ENCODE measurements at places on chromosomes 11 and 22.

- no peak for DNase-seq
These were observed 51.5 kb upstream of the SPATA19 start for GRCh38 chr11:133896642-133897330.

GRCh38 chr11:46612326-46612725, 4.7 kb downstream of the HARBI1 start:
- no peak for DNase-seq

GRCh38 chr11:117601006-117601708, 195.9 kb downstream of the DSCAML1 start:
- DNase-seq = no peak

DNA sequence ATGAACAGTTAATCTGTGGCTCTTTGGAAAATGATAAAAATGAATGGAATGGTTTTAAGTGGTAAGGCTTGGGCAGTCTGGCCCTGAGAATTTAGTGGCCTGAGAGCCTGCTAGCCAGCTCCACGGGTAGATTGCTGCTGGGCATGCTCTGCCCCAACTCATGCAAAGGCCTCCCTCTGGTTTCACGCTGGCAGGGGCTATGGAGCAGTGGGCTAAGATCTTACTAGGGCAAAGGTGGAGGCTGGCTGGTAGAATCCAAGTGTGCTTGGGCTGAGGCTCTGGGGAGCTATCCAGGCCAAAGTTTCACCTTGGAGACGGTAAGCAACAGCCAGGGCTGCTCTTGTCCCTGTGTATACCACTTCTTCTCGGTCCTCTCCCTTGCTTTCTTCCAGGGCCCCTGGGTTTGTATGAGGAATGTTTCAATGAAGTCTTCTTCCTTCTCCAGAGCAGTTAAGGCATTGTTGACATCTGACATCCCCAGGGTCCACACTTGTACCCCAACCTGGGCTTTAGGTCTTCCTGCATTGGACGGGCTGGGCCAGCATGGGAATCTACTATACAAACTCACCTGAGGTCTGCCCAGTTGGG, 27.4 kb downstream of the UBE2L3 start:
- DNase-seq = no peak

DNA sequence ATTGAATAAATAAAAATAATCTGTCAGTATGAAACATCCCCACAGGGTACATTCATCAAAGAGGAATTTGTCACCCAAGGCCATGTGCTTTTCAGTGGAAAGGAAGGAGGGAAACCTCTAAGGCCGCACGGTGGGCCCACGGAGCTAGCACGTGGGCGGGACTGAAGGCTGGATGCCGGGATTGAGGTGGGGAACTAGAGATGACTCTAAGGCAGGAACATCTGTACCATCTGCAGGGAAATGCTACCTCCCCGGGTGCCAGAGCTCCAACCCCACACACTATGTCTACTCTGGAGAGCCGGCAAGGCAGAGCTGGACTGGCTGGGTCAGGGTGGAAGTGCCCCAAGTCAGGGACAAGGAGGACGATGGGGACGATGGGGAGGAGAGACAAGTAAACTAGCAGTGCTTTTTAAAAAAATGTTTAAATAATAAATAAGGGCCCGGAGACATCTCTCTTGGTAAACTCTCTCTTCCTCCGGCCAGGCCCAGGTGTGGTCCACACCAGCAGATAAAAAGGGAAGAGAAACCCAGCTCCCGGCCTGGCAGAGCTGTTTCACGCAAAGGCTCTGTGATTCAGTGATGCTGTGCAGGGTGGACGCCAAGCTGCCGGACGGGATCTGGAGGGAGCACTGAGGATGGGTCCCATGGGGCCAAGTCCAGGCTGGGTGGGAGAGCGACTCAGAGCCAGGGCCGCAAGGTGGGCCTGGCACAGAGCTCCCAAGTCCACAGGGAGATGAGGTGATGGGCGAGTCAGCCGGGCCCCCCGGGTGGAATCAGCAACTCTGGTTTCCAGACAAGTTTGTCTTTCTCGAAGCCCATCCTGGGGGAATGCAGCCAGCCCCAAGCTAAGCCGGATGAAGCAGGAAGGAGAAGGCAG, 5.8 kb downstream of the LIF start:
- DNase-seq = peak; percentile 56

GRCh38 chr11:87260811-87261210, 223.1 kb downstream of the TMEM135 start:
- DNase-seq = peak; percentile 56

DNA sequence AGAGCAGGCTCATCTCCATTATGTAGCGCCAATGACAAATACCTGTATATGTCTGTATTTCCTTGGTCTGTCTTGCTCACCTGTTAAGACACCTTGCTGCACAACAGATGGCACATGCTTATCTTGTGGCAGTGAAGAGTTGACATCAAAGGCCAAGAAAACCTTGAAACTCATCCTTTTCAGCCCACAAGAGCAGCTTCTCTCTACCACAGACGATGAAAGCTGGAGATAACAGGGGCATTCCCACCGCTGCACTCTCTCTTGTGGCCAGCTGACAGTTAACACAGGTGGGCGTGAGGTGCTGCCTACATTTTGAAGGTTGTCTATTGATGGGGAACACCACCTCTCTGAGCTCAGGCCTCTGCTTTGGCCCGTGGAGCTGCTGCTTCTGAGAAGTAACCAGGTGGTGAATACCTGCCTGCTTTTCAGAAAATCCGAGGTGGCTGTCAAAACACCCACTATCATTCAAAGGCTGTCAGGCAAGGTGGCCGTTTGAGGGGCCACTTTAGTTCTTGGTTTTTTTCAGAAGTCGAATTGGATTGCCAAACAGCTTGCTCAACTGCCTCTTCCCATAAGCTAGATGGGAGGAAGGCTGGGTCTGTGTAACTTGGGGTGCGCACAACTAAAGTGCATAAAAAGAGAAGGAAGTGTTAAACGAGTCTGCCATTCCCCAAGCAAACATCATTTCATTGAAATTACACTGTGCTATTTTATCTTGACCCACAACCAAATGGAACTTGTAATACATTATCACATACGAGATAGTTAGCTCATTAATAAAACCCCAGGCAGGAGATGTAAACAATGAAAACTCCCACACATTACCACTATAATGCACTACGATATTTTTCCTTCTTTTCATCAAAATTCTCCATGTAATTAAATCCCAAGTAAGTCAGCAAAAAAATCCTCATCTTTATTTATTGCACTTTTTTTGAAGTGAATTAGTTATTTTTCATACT, 87.1 kb upstream of the RAG2 start:
- DNase-seq = no peak

DNA sequence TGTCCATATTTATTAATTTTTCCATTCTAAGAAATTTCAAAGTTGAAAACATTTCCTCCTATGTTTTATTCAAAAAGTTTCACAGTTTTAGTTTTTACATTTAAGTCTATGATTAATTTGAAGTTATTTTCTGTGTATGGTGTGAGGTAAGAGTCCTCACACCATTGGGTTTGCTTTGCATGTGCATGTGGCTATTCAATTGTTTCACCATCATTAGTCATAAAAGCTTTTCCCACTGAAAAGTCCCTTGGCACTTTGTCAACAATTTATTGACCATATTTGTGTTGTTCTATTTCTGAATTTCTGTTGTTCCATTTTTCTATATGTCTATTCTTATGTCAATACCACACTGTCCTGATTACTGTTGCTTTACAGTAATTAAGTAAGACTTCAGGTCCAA, 186.5 kb downstream of the KIF18A start:
- DNase-seq = peak; percentile 39

- DNase-seq = no peak
These were observed 30.6 kb upstream of the PIK3C2A start for GRCh38 chr11:17238377-17238776.

GRCh38 chr11:101835506-101836063, 79.2 kb upstream of the CEP126 start:
- peak; percentile 10 for DNase-seq

- DNase-seq = no peak
These were observed 117.5 kb upstream of the NNMT start for GRCh38 chr11:114178656-114179055.

DNA sequence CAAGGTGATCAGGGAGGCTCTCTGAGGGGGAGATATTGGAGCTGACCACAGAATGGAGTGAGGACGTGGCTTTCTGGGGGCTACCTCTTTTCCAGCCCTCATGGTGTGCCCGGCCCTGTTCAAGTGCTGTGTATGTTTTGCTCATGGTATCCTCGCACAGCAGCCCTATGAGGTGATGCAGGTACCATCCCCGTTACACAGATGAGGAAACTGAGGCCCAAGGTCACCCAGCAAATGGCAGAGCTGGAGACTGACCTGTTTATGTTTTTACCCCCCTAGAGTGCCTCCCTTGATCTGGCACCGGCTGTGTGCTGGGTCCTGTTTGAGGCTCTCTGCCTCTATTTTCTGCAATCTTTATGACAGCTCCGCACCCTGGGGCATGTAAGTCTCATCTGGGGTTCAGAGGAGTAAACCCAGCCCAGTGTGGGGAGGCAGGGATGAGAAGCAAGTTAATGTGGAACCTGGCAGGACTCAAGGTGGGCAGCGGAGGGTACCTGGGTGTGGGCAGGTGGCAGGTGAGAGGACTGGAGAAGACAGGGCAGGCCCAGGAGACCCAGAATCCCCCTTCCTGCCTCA, 20.8 kb downstream of the SGSM1 start:
- no peak for DNase-seq

GRCh38 chr22:36659762-36660509, 43.6 kb downstream of the CACNG2 start:
- DNase-seq = peak; percentile 97
